Activated CD4-positive, CD25-positive, alpha-beta regulatory T cell treated with anti-CD3 and anti-CD28 coated beads, Interleukin-2, amount 50 U/mL, for 72 hours (primary cell): ENCODE measurements at places on chromosomes 2 and 18.

DNA sequence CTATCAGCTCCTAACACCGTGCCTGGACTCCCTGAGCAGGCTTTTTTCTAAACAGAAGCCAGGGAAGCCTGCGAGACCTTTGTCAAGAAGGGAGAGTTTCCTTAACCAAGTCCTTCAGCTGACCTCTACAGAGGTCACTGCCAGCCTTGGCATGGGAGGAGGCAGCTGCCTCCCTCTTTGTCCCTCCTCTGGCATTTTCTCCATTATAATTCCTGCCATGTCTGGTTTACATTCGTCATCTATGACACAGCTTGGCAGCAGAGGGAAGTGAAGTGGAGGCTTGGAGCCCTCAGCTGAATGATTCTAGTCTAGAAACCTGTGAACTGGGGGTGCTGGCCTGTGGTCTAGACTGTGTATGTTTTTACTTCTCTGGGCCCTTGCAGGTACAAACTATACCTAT is 22.5 kb downstream of the LIPG start:
- no peak for DNase-seq

DNA sequence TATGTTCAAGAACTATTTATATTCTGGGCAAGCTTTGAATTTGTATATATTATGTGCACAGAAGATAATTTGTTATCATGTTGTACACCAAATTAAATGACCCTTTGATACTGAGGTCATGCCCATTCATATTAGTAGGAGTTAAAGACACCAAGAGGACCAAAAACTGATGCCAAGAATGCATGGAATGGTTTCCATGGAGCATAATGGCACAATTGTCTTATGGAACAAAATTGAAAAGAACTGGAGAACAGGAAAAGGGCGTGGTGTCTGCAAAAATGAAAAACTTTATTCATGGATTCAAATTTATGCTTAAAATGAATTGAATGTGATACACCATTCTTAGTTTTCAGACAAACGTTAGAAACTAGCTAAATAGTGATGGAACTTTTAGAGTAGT is 24.1 kb upstream of the RBMS1 start:
- no peak for DNase-seq

DNA sequence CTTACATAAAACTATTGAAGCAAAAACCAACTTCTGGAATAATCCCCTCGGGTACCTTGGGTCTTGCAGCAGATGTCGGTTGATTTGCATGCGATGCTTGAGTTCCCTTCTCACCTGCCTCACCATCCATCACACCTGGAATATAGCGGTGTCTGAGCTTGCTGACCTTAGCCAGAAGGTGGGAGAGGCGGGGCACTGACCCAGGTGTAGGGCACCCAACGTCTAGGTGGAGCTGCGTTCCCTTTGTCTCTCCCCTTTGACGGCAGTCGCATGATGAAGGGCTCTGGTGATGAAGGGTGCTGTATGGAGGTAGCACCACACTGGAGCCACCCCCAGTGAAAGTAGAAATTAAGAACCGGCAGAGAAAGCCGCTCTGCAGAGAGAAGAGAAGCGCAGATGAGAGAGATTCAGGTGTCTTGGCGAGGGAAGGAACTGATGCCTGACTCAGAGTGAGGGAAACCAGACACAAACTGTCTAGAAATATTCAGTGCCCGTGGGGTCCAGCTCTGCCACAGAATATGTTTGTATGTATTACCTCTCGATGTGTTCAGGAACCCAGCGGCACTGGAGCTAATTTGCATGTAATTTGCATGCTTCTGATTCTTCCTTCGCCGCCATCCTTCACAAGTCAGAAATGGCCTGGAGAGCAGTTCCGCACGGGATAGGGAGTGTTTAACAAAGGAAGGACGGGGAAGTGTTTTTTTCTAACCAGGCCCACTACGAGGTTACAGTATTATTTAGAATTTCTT is 19.4 kb upstream of the MBP start:
- DNase-seq: peak; percentile 16

DNA sequence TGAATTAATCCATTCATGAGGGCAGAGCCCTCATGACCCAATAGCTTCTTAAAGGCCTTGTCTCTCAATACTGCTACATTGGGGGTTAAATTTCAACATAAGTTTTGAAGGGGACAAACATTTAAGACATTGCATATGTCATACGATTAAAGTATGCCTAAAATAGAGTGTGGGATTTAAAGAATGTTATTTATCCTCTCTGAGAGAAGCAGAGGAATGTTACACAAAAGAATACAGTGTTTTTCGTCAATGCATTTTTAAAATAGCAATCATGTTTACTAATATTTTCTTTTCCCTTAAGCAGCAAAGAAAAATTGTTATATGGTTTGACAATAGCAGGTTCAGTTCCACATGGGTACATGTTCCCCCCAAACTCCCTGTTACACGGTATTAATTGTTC is 363.1 kb downstream of the NUP35 start:
- DNase-seq: no peak

GRCh38 chr2:29524652-29525051 is 396.7 kb downstream of the ALK start:
- DNase-seq: no peak

GRCh38 chr2:233267516-233268245 is 16.2 kb downstream of the ATG16L1 start:
- DNase-seq: peak; percentile 60

DNA sequence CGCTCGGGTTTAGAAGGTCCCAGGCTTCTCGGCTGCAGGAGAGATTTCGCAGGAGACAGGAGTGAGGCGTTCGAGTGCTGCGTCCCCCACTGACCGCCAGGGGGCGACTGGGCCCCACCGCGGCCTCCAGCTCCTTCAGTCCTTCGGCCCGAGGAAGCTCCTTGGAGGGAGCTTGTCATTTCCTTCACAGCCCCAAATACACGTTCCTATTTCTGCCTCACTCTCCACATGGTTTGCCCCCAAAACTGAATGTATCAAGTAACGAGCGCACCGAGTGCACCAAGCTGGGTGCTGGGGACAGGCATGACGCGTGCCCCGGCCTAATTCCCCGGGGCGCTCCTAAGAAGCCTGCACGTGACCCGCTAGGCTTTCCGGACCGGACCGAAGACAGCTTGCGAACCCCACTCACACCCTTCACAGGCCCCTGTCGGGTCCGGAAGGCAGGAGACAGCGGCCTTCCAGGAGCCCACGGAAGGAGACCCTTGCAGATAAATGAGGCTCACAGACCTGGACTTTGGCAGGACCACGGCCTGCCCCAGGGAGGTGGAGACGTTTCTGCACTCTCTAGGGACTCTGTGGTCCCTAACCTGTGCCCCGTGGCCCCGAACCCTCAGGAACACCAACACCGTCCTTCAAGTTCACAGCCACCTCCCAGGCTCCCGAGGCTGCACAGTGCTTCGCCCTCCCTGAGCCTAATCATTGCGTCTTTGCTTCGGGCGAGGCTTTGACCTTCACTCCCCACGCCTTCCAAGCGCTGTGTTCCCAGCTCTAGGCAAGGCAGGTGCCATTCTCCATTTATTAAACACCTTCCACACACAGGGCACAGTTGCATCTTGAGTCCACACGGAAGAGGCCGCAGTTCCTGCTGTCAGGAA is 13.0 kb upstream of the FAHD2A start:
- peak; percentile 52 for DNase-seq

DNA sequence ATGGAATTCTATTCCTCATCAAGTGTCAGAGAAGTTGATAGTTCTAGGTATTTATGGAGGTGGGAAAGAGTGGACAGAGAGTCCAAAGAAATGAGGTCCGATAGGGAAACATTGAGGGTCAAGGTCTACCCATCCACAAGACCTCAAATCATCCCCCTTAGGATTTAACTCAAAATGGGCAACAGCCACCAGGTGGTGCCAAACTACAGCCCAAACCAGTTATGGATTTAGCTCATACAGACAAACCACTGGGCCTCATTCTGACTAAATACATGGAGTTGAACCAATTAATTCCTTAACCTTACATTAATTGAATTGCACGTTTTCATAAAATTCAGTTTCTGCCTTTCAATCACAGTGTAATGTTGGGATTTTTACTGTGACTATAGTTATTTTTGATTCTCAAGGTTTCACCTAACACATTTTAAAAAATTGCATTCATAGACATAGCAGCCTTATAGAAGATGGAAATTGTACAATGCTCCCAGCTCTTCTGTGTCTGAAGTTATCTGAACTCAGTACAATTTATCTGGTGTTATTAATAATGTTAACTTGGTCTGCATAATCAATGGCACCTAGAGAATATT is 98.2 kb upstream of the HNMT start:
- peak; percentile 30 for DNase-seq

- DNase-seq: no peak
Observed at GRCh38 chr2:31038385-31038784, 99.9 kb downstream of the GALNT14 start.

DNA sequence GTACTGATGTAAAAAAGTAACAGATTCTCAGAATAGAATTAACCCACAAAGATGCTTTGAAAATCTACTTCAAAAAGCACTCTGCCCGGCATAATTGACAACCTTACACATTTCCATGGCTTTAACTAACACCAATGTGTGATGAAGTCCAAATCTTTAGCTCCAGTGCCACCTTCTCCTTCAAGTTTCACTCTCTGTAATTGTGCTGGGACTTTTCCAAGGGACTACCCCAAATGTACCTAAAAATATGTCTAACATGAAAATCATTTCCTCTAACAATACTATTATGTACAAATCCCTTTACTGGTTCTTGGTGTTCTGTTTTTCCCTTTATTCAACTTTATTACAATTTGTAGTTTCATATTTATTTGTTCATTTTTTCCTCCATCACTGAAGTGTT is 20.6 kb upstream of the UBE2E3 start:
- DNase-seq: no peak

DNA sequence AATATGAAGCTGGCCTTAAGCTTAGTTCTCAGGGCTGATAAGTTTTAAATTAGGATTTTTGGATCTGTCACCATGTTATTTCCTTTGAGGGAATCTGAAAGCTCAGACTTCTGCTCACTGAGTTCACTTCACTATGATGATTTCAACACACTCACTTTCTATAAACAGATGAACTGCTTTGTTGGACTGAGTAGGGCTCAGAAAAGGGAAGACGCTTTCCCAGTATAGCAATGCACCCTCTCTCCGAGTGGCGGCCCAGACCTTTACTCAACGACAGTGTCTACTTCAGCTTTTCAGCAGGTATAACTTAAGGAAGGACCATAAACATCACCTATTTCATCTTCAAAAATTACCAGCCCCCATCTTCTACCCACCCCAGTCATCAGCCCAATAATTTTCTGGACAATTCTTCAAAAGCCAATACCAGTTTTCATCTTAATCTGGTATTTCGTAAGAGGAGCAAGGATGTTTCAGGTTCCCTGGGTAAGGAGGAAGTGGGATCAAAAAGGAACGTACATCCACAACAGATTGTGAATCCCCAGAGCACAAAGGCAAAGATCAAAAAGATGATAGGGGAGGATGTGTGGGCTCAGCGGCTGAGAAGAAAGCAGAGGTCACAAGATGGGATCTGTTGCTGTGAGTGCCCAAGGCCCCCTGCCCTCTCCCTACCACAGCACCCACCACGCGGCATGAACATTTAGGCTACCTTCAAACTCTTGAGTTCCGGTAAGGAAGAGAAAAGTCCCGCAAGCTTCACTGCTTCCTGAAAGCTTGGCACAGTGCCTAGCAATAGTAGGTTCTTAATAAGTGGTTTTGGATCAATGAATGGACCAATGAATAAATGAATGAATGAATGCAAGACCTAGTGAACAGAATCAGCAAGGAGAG is 41.9 kb downstream of the LPIN2 start:
- DNase-seq: no peak

- no peak for DNase-seq
Observed at GRCh38 chr2:172549131-172549530, 6.8 kb upstream of the PDK1 start.

DNA sequence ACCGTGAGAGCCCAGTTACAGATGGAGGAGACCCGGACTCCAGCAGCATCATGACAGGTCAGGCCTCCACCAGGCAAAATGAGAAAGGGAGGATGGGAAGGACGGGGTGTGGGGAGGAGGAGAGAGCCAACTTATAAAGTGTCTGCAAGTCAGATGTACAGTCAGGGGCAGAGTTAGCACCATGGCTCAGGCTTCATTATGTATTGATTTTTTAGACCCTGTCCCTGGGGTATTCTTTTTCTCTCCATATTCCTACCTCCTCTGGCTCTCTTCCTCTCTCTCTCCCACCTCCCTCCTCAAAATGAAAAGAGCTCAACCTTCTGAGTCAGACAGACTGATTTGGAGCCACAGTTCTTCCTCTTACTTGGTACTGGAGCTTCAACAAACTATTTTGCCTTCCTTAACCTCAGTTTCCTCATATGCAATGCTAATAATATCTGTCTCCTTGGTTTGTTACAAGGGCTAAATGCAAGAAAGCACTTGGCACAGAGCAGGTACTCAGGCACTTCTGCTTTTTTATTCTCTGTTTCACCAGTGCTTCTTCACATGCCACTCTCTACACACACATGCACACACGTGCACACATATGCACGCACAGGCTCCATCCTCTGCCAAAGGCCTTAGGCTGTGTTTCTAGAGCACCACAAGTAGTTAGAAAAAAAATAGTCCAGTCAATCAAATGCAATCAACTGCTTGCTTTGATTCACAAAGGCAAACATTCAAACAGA is 92.3 kb upstream of the PKDCC start:
- no peak for DNase-seq

DNA sequence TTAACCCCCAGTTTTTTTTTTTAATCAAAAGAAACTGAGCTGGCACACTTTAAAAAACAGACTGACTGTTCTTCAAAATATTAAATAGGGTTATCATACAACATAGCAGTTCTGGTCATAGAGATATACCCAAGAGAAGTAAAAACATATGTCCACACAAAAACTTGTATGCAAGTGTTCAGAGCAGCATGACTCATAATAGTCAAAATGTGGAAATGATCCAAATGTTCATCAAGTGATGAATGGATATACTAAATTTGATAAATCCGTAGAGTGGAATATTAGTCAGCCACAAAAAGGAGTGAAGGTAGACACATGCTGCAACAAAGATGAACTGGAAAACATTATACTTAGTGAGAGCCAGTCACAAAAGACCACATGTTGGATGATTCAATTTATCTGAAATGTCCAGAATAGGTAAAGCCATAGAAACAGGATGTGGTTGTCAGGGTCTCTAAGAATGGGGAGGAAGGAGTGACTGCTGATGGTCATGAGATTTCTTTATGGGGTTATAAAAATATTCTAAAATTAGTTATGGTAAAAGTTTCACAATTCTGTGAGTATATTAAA is 5.1 kb downstream of the SMIM21 start:
- no peak for DNase-seq

GRCh38 chr2:25155401-25155800 is 13.0 kb downstream of the POMC start:
- DNase-seq: no peak

DNA sequence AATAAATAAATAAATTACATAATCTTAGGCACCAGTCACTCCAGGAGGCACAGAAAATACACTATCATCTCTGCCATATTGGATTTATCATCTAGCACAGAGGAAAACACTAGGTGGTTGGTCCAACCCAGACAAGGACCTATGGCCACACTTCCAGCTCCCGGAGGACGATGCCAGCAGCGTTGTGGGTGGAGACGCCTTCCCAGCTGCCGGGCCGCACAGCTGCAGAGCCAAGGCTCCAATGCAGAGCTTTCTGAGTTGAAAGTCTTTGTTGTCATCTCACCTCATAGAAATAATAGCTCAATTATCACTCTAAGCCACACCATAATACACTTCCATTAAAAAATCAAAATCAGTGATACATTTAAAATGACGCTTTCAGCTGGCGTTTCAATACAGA is 457.1 kb upstream of the SALL3 start:
- no peak for DNase-seq
